Neural crest cell (in vitro differentiated cells): ENCODE measurements at places on chromosomes 11 and 22. TPM values are rescaled to one million over a fixed set of nuclear protein-coding genes. Genes with fewer than 3 reads are reported as not detected.

The ZDHHC24 gene
- total RNA-seq, result 7.3 and 7.7 TPM in 2 replicates

The INPP5J gene
- total RNA-seq, result 4.5 and 4.7 TPM in 2 replicates

DNA sequence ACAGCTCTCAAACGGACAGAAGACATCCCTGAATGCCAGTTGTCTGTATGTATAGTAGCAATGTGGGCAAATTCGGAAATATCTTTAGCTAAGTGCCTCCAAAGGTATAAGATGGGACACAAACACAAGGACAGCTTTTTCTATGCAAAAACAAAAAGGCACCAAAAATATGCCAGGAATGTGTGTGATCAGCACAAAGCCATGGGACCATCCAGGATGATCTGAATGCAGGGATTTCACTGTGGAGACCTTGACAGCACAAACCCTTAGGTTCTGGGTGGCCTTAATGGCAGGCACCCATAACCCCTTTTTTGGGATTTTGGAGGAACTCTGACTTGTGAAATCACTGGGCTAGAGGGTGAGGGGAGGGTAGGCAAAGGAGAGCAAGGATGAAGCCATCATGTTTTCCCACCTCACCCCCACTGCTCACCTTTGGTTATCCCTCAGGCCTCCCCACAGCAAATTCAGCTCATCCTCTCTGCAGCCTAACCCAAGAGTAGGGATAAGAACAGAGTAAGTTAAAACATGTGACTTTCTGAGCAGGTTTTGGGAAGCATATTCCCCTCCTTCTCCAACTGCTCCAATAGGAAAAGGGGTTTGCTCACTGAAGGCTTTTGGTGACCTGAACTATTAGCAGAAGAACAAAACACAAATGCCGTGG is 154.6 kb downstream of the SNX19 start:
- no peak overlapping the region for H3K4me3 ChIP-seq
- H3K27me3 ChIP-seq, result no peaks in the 10 kb centered on the region
- DNase-seq, result no peak
- H3K27ac ChIP-seq, result no peak overlapping the region

- H3K27ac ChIP-seq, result peak within 1 kb of the TSS; percentile 57
- no peaks in the 10 kb centered on the region for H3K36me3 ChIP-seq
- H3K4me1 ChIP-seq, result peaks cover 19% of the 10 kb centered on the region
- H3K4me3 ChIP-seq, result peak within 1 kb of the TSS; percentile 92
- H3K27me3 ChIP-seq, result peaks cover 3% of the 10 kb centered on the region
- DNase-seq, result peak; percentile 80
These were observed at the start of gene SMCO4 for GRCh38 chr11:93543292-93543977. Gene SMCO4, minus strand, starts transcription at chr11:93543391. Its CDS starts 64,202 bp downstream, at chr11:93479189.

DNA sequence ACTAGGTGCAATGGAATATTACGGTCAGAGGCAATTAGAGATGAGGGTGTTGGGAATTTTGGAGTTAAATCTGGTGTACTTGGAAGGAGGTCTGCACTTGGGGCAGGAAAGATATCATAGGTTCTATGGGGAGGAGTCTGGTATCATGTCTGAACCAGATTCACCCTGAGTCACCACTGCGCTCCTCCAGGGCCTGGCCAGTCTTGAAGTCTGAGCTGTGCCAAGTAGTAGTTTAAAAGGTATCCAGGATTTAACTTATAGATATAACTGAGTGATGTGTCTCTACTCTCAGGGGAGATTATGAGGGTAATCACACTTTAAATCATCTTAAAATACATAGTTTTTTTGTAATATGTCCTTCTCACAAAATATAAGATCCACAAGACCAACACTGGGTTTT is 6.6 kb downstream of the CNGA4 start:
- H3K27me3 ChIP-seq, result peaks cover 26% of the 10 kb centered on the region
- no peak overlapping the region for H3K27ac ChIP-seq
- no peaks in the 10 kb centered on the region for H3K4me1 ChIP-seq
- no peak overlapping the region for H3K4me3 ChIP-seq

- no peaks in the 10 kb centered on the region for H3K36me3 ChIP-seq
- H3K27ac ChIP-seq, result no peak overlapping the region
- H3K4me3 ChIP-seq, result peak overlapping the region; percentile 57
- peaks cover 41% of the 10 kb centered on the region for H3K27me3 ChIP-seq
- H3K4me1 ChIP-seq, result peaks cover 16% of the 10 kb centered on the region
These were observed 1.2 kb downstream of the CARNS1 start for GRCh38 chr11:67416416-67417335.
